HTR-8/SVneo (cell line): ENCODE measurements at places on chromosomes 1 and 21.
A peak's percentile ranks its signal among the peaks of the same experiment; 100 is the strongest.

GRCh38 chr1:244050835-244051444, at the start of gene ZBTB18:
Gene ZBTB18, plus strand, starts transcription at chr1:244051283. Its CDS starts 149 bp downstream, at chr1:244051432.
- DNase-seq: peak; percentile 44

GRCh38 chr21:33844104-33844889, 71.3 kb downstream of the ATP5PO start:
- DNase-seq: no peak

DNA sequence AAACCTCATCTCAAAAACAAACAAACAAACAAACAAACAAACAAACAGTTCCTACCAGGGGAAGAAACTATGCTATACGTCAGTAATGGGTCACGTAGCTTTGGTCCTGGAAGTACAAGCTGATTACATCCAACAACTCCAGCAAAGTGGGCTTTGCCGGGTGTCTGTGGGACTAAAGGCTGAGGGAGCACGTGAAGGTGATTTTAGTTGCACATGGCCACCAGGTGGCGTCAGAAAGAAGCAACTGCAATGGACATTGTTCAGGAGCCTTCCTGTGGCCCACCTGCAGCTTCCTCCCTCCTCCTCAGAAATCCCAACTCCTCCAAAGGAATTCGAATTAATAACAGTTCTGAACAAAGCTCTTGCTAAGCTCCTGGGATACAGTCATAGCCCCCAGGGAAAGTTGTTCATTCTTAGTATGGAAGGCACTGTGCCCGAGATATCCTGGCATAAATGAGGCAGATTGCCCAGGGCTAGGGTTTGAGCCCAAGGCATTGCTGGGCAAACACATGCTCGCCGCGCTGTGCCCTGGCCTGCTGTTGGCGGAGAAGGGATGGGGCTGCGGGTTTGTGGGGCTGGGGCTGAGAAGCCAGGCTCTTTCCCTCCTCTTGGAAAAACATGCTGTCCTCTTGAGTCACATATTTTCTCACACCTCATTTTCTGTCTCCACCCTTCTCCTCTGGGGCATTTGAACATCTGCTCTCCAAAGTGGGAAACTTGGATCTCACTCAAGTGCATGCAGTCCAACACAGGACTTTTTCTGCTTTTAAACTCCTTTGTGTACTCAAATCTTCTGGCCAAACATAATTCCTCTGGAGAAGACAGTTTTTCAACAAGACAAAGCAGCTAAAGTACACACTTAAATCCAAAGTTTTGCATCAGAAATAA, 28.6 kb downstream of the AKNAD1 start:
- peak; percentile 56 for DNase-seq

GRCh38 chr1:42674682-42675081, 7.5 kb upstream of the YBX1 start:
- DNase-seq: no peak

- no peak for DNase-seq
Observed at GRCh38 chr1:155241841-155242264, 13.4 kb downstream of the ENTREP3 start.

DNA sequence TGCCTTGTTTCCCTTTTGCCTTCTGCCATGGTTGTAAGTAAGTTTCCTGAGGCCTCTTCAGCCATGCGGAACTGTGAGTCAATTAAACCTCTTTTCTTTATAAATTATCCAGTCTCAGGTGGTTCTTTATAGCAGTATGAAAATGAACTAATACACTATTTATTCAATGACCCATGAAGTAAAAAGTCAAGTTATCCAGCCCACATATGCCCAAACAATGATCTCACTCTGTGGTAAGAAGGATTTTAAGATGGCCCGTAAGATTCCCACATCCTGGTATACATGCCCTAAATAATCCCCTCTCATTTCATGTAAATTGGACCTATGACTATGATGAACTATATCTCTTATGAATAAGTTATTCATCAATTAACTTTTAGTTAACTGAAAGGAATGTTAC, 1008.3 kb upstream of the B3GALT2 start:
- DNase-seq: no peak

DNA sequence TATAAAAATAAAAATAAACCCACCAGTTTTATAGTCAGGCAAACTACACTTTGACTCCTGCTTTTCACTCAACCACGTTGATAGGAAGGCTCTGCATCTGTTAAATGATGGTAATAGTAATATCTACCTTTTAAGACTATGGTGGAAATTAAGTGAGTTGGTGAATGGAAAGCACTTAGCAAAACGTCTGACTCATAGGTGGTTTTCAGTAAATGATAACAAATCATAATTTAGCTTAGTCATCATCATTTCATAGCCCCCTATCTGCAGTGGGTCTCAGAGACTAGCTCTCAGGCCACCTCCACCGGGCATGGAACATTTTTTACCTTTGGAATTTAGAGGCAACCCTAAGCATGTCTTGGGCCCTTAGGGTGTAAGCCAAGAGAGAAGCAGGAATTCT, 160.0 kb downstream of the PDE4B start:
- no peak for DNase-seq

DNA sequence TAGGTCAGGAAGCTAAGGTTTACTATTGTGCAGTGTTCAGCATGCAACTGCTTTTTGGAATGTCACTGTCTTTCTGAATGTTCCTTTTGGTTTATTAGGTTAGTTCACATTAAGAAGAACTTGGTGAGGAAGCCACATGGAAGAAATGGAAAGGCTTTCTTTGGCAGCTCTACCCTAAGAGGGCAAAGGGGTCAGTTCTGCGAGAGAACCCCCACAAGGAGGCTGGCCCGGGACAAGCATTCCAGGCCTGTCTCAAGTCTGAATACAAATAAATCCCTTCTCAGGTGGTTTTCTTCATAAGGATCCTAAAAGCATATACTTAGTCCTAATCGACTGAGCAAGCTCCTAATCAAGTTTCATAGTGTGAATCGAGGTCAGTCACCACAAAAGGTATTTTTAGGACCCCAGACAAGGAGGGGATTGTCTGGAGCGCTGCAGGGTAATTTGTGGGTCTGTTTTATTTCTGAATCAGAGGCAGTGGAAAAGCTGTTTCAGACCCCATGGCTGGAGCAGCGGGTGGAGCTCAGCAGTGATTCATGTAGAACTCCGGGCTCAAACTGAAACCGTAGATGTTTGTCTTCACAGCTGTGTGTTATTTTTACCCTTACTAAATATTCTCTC, 63.3 kb downstream of the ERG start:
- DNase-seq: peak; percentile 25

GRCh38 chr21:30479259-30479658, 908 bp downstream of the KRTAP19-1 start:
- no peak for DNase-seq

- no peak for DNase-seq
Observed at GRCh38 chr1:157819896-157820295, at the start of gene FCRL1. Gene FCRL1, minus strand, starts transcription at chr1:157820120. Its CDS starts 83 bp downstream, at chr1:157820037.

DNA sequence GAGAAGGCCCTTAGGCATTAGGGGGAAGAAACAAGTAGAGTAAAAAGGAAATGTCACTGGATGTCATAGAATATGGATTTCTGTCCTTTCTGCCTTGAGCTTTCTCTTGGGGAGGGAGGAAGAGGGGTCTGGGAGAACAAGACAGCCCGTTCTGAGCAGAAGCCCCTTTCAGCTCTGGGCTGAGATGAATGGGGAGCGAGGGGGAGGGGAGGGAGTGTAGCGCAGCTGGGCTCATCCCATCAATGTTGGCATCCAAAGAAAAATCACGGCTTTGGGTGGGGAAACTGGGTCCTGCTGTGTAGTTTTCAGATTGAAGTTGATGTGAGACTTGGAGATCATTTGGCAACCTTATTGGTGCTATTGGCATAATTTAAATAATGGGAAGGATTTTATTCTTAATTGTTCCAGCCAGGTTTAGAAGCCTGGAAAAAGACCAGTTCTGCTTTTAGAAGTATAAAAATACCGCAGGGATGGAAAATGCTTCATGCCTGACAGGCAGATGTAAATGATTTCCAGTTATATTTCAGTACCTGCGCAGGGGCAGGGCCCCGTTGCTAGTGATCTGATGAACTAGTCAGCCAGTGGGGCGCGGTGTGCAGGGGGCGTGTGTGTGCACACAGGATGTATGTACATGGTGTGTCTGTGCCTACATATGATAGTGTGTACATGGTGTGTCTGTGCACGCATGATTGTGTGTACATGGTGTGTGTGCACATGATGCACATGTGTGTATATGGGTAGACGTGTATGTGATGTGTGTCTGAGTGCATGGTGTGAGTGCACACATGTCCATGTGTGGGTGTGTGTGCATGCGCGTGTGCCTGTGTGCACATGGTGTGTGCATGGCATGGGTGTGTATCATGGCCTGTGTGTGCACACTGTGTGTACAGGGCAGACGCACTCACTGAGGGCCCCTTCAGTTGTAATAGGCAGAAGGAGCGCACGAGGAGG, 36.0 kb downstream of the ABCG1 start:
- DNase-seq: no peak

DNA sequence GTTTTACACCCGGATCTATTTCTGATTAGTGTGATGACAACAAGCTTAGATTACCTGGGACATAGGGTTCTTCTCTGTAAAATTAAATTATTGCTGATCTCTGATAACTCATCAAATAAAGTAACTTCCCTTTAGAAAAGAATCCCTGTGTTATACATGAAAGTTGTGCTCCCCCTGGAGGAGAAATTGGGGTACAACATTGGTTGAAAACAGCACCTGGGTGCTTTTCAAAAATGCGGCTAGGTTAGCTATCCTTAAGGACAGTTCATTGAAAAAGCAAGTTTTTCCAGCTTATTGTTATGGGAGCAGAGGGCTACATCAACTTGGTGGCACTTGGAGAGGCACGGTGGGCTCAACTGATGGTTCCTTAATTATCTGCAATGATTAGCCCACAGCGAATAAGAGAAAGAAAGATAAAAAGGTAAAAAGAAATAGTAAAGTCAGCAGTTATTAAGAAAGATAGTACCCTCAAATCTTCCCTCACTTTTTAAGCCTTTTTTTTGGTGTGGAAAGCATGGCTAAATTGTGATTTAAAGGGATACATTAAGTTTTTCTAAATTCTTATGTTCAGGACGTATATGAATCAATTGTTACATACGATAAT, 97.8 kb downstream of the FMN2 start:
- peak; percentile 30 for DNase-seq

DNA sequence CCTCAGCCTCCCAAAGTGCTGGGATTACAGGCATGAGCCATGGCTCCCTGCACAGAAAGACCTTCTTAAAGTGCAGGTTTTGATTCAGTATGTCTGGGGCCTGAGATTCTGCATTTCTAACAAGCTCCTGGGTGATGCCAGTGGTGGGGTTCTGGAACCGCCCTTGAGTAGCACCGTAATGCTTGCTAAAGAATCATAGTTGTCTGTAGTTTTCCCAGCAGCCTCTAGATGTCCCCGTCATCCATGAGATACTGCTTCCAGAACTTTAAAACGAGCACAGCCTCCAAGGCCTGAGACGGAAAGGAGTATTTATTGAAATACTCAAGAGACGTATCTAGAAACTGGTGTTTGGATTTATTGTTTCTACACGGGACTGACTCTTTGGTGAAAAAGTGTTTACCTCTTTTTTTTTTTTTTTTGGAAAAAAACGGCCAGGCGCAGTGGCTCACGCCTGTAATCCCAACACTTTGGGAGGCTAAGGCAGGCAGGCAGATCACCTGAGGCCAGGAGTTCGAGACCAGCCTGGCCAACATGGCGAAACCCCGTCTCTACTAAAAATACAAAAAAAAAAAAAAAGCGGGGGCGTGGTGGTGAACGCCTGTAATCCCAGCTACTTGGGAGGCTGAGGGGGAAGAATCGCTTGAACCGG, 2.6 kb upstream of the TOR3A start:
- DNase-seq: peak; percentile 70

- DNase-seq: no peak
Observed at GRCh38 chr1:48848035-48848434, 71.3 kb upstream of the BEND5 start.

DNA sequence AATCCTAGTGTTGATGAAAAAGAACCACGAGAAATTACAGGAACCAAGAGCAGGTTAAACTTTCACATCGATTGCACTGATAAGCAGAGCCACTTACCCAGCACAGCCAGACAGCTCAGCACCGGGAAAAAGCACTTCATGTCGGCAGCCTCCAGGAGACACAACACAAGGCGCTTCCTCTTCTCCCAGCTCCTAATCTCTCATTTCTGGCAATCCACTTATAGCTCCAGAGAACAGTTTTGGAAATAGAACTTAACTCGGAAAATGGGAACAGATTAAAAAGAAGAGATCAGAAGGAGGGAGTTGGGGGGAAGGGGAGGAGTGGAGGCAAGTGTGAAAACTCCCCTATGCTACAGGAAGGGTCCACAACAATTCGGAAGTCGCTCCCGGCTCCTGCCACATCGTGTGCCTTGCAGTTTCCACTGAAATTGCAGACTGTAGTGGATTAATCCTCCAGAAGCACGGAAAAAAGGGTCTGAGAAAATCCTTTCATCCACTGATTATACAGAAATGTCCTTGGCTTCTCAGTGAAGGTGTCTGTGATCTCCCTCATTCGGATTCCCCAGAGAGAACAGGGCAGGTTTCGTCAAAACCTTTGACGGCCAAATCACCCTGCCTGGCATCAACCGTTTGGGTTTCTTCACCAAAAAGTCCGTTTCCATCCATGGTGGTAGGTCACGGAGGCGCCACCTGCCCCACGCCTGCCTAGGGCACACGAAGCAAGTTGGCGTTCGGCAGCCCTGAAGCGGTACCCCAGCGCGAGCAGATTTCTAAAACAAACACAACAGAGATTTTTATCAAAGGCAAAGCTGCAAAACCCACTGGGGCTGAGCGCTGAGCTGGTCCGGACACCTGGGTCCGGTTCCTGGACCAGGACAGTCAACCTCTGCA, 1.1 kb downstream of the IGSF3 start:
- DNase-seq: no peak

GRCh38 chr21:15071009-15071408, 6.2 kb upstream of the NRIP1 start:
- no peak for DNase-seq

- no peak for DNase-seq
Observed at GRCh38 chr1:34156739-34157138, 8.3 kb downstream of the CSMD2 start.

DNA sequence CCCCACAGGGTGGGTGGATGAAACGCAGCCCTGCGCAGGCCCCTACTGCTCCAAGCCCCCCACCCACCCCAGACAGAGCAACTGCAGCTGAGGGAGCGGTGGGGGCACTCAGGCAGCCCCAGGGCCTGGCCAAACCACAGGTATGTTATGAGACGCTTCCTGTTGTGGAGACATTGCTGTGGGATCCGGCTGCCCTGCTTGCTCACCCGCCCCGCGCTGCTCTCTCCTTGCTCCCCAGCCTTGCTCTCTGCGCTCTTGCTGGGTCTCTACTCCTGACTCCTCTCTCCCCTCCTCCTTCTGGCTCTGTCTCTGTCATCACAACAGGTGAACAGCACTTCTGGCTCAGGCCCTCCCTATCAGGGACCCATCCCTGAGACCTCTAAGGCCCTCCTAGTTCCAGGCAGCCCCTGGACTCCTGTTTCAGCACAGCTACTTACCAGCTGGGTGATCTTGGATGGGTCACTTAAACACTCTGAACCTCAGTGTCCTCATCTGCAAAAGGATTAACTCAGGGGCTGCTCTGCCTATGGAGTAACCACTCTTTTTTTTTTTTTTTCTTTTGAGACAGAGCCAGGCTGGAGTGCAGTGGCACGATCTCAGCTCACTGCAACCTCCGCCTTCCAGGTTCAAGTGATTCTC, 15.9 kb downstream of the COL8A2 start:
- DNase-seq: peak; percentile 81
